ENCODE measurements at places on chromosomes 2 and 18.

- DNase-seq, result no peak
Measured at GRCh38 chr18:77115192-77115953, 17.2 kb downstream of the MBP start.

DNA sequence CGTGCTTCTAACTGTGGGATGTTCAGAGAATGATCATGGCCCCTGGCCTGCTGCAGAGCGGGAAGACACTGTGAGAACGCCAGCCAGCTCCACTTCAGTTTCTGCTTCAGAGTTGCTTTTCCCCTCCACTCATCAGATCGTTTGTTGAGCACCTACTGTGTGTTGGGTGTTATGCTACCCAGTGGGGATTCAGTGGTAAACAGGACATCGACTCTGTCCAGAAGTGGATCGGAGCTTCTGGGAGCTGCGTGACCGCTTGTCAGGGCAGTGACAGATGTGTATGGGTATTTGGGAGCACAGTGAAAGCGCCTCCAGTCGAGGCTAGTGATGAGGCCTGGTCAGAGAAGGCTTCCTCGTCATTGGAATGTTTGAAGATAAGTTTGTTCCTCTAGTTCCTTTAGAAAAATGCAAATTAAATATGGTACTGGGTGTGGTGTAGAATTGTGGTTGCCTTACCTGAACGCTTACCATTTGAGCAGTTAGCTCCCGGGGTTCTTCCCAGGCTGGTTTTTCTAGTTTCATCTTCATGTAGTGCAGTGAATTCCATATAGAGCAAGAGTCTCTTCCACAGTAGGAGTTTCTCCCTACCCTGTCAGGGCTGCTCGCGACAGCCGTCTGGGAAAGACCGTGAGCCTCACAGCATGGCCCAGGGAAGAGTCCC, 2.8 kb downstream of the RAB12 start:
- no peak for DNase-seq

- DNase-seq, result no peak
Measured at GRCh38 chr18:46429649-46430224, 227.3 kb downstream of the LOXHD1 start.

DNA sequence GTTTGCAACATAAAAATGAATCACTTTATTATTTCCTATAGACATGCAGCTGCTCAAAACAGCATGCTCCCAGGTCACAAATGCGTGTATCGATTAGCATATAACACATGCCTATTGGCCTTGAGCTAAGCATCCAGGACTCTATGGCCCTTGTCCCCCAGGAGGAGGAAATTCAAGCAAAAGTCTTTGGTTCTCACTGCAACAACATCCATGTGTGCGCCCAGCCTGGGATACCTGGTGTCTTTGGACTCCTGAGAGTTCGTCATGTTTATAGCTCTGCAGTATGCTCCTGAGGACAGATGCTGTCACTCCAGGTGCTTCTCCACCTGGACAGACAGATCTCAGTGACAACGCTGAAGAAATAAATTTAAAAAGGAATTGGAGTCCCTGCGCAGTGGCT, 284.6 kb downstream of the PHLPP1 start:
- no peak for DNase-seq

DNA sequence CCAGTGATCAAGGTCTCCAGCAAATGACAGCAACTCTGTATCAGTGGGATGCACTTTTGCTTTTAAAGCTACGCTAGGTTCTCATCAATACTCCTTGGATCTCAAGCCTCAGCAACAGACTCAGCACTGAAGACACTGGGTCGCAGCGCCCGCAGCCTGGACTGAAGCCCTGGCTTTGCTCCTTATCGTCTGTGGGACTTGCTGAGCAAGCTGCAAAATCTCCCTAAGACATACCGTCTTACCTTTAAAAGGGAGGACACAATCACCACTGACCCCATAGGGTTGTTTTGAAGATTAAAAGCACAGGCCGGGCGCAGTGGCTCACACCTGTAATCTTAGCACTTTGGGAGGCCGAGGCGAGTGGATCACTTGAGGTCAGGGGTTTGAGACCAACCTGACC, 8.1 kb downstream of the CYB5A start:
- DNase-seq, result no peak

DNA sequence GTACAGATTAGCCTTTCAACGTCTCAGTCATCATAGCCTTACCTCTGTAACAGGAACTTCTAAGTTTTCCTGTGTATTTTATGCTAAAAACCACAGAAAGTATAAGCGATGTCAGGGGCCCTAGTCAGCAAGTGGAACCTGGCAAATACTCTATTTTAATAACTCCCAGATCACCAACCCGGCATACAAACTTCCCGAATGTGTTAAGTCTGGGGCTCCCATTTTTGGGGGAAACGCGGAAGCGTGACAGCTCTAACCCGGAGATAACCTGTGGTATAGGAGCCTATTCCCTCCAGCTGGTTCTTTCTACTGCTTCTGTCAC, 574 bp downstream of the NIFK start:
- DNase-seq, result no peak

DNA sequence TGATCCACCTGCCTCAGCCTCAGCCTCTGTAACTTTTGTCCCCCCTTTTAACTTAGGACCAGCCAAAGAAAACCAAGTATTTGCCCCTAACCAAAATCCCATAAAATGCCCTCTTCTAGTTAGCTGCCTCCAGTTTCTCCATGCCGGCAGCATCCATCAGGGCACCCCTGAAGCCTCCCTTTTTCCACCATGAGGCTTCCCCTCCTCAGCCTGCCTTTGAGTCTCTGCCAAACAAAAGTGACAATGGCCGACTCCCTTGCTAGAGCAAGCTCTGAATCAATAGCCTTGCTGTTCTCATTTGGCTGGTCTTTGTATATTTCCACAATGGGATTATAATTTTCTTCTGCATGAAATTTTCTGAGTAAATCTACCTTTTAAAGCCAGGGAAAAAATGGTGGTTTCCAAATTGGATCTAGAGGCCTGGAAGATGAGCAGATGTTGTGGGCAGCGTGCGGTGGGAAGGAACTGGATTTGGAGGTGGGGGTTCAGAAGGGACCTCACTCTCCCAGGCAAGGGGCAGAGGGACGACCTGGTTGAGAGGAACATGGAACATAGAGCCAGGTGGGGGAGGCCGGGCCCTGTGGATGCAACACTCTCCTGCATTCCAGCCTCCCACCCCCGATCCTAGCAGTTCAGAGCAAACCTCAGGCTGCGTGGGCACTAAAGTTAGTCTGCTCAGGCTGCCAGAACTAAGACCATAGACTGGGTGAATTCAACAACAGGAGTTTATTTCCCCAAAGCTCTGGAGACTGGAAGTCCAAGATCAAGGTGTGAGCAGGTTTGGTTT, 80.6 kb downstream of the HS6ST1 start:
- no peak for DNase-seq

GRCh38 chr18:63897072-63897471, 9.6 kb downstream of the SERPINB2 start:
- no peak for DNase-seq

DNA sequence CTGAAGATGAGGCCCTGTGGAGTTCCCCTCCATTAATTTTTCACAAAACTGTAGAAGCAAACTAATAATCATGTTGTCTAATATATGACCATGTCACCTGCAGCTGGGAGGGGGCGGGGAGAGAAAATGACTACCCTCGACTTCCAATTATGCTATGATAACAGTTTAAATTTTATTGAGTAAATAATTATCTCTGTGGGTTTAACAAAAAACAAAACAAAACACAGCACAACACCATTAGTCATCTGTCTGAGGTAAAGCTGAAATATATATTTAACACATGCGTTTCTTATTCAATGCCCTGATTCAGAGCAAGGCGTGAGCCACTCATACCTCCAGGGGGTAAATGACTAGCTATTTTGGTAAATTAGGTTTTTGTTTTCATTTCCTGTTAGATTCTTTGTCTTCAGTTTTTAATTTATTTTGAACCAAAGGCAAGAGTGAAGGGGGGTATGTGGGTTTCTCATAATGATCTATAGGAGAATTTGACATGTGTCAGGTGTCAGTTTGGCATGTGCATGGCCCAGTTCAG, 77.4 kb upstream of the ZCCHC2 start:
- no peak for DNase-seq

DNA sequence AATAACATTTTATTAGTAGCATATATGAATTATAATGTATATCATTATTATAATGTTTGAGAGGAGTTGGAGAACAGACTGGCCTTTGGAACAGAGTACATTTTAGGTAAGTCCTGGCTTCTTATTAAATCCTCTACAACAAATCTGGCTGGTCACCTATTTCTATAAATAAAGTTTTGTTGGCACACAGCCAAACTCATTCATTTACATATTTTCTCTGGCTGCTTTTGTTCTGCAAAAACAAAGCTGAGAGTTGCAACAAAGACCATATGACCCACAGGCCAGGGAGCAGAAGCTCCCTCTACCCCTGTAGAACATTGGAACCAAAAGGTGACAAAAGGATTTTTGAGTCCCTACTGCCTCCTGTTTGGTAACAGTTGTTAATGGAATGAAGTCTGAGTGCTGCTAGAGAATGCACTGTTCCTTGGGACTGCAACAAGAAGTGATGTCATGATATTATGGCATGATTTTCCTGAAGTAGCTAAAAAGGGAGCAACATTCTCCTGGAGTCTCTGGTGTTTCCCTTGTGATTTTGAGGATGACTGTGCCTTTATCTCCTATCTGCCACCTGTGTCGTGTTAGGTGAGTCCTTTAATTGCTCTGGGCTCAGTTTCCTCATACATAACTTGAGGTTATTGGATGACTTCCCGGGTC, 22.0 kb upstream of the SP9 start:
- DNase-seq, result no peak

GRCh38 chr2:128234613-128235012, 84.1 kb downstream of the HS6ST1 start:
- DNase-seq, result no peak

GRCh38 chr2:69171116-69171896, 158.3 kb downstream of the ANTXR1 start:
- no peak for DNase-seq

DNA sequence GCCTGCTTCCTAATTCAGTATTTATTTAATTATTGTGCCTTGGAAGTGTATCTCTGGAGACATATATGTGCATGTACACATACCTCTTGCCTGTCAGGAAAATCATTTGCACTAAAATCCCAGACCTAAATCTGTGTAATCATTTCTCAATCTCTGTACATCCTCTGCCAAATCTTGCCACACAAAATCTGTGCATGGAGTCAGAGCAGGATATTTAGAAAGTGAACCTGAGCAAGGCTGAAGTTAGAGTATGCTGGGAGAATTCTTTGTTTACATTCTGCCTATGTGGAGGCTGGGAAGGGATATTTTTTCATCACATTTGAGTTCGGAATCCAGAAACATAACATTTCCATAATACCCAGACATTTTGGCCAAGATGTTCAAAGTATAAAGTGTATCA, 9.3 kb downstream of the XRCC5 start:
- no peak for DNase-seq

DNA sequence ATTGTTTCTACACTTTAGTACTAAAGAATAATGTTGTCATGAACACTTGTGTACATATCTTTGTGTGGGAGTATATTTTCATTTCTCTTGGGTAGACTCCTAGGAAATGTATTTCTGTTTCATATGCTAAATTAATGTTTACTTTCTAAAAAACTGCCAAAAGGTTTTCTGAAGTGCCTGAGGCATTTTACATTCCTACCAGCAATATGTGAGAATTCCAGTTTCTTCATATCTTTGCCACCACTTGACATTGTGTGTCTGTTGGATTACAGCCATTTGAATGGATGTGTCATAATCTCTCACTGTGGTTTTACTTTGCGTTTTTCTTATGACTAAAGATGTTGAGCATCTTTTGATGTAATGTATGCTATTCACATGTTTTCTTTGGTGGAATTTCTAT, 428.2 kb upstream of the KCNH7 start:
- no peak for DNase-seq

Data from stimulated activated CD8-positive, alpha-beta memory T cell treated with anti-CD3 and anti-CD28 coated beads, Interleukin-7, amount 100 ng/mL, for 1 hour (primary cell).